Activated CD8-positive, alpha-beta T cell treated with anti-CD3 and anti-CD28 coated beads for 36 hours (primary cell): ENCODE measurements at places on chromosomes 11 and 22.

- no peak for DNase-seq
These were observed 283.0 kb downstream of the RAB38 start for GRCh38 chr11:87892291-87892690.

GRCh38 chr22:31637891-31638618 lies 24.0 kb downstream of the PISD start:
- DNase-seq = no peak

GRCh38 chr11:109303342-109303741 lies 118.6 kb upstream of the C11orf87 start:
- no peak for DNase-seq

DNA sequence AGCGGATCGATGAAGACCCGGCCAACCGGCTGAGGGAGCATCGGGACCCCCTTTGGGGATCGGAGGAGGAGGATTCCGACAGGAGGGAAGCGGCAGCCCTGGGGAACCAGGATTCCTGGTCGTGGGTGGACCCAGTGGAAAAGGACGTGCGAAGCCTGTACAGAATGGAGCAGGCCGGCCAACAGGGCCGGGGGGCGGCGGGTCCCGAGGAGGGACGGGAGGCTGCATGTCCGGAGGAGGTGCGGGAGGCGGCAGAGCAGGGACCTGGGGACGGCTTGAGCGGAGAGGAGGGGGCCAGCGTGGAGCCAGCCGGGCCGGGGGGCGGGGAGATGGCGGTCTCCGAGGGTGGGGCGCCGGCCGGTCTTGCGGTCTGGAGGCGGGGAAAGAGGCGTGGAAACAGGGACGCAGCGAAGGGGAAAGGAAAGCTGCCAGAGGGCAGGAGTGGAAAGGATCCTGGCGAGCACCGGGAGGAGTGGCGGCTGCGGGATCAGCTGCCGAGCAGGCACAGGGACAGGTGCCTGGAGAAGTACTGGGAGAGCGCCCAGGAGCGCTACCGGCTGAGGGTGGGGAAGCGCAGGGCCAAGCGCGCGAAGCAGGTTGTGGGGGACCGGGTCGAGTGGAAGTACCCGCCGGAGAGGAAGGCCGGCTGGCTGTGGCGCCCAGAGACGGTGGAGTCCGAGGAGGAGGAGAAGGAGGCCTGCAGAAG lies at the start of gene ANO5:
Gene ANO5 (plus strand): TSS at position 444 of the 706 bp plus-strand sequence. CDS start 408 bp downstream, outside the sequence.
- no peak for DNase-seq

DNA sequence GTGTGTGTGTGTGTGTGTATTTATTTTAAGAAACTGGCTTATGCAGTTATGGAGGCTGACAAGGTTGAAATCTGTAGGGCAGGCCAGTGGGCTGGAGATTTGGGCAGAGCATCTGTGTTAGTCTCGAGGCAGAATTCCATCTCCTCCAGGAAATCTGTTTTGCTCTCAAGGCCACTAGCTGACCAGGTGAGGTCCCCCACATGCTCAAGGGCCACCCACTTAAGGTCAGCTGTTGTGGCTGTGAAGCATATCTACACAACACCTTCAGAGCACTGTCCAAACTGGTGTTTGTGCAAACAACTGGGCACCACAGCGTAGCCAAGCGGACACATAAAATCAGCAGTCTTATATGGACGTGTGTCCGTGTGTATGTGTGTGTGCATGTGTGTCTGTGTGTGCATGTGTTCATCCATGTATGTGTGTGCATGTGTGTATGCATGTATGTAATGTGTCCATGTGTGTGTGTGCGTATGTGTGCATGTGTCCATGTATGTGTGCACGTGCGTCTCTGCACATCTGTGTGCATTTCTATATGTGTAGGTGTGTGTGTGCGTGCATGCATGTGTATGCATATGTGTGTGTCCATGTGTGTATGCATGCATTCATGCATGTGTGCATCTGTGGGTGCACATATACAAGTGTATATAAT lies 400.9 kb downstream of the BRD1 start:
- DNase-seq = no peak

GRCh38 chr11:26715133-26715532 lies 6.7 kb downstream of the SLC5A12 start:
- DNase-seq = no peak

DNA sequence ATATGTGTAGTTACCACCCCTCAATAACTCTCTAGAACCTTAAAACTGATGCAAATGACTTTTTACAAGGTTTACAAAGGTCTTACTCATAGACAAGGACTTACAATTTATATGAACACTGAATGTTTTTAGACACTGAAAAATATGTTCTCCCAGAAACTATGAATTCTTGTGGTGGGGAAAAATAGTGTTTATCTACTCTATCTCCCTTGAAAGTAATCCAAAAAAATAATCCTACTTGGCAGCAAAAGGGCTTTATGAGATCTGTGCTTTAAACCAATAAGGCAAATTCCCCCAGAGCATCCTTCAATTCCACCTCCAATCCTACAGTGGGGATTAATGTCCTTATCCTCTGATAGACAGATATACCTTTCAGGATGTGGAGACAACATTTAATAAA lies 1984.1 kb upstream of the RAG2 start:
- no peak for DNase-seq
